ENCODE measurements at places on chromosomes 5 and 9.

DNA sequence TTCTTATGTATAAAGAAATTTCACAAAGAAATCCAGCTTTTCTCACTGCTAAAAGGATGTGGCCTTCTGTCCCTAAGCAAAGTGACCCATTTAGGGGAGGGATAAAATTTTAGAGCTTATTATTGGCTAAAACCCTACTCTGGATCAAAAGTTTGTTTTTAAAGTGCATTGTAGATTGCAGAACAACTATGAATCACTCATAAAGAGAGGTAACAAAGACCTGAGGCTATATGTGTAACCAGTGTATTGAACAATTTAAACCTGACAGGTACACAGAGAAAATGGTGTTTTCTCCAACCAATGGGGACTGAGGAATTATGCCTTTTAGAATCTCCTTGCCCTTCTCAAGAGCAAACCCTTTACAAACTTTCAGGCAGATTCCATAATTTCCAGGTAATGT is 86.6 kb downstream of the MUSK start:
- DNase-seq: no peak

- DNase-seq: no peak
Measured at GRCh38 chr5:172858990-172859811, 25.1 kb downstream of the ERGIC1 start.

DNA sequence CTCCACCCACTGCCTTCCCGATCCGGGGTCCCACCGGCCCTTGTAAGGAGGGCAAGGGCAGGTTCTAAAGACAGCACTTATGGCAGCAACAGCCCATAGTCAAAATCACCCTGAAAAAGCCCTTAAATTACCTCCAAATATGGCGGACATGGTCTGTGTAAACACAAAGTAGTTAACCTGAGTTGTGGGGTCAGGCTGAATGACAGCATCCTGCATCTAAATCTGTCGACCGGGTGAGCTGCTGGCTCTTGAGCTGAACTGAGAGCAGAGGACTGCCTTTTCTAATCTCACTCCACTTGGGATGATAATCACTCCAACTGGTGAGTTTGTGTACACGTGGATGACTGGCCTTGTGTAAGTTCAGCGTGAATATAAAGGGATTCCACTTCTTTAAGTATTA is 249.6 kb downstream of the DENND1A start:
- DNase-seq: no peak

GRCh38 chr9:93531374-93531773 is 45.0 kb upstream of the PHF2 start:
- DNase-seq: no peak

DNA sequence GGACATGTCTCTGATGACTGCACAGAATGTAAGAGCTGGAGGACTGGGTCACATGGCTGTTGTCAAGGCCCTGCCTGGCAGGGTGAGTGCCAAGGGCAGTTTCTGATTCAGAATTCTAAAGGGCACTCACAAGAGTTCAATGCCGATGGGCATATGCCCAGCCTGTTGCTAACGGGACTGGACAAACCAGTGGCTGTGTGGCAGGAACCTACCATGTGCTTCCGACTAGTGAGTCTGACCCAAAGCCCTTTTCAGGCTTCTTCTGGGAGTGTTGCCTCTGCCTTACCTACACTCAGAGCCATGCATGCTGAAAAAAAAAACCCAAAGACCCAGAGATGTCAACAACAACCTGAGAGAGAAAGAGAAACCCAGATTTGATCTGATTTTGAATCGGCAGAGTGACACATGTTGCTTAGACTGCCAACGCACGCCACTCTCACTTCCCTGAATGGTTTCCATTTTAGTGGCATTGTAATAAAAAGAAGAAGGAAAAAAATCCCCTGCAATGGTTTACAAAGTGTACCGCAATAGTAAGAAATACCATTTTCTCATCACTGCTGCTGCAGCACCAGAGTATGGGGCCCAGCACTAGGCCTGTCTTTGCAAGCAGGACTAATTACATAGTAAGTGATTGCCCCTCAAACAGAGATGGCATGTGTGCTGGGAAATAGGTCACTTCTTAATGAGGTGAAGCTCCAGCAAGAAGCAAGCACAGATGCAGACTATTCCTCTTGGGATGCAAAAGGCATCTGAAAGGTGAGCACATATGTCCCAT is 194.3 kb downstream of the PALM2AKAP2 start:
- DNase-seq: no peak

DNA sequence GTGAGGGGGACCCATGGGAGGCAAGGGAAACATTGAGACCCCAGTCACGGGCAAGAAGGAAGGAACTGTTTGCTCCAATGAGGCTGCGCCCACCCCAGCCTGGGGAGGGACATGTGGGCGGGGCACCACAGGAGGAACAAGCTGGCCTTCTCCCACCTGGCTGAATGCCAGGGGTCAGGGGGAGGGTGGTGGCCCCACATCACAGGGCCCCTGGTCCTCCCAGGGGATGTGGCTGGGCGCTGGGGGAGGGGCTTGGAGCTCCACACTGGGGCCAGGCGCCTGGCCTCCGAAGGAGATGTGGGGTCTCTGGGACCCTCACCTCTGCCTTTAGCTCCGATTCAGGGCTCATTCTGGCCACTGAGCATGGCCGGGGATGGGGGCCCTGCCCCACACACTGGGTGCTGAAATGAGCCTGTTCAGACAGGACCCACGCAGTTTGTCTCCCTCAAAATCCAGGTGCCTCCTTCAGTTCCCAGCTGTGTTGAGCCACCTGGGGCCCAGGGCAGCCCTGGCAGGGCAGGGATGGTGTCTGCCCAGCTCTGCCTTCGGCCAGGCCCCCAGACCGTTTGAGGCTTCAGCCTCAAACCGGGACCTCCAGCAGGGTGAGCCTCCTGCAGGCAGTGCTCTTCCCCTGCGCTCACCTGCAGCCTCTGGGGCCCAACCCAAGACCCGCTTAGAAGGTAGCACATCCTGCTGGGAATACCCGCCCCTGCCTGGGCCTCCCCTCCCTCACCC is 33.2 kb upstream of the NOTCH1 start:
- no peak for DNase-seq

GRCh38 chr9:107523539-107523938 is 34.0 kb upstream of the KLF4 start:
- DNase-seq: no peak

- DNase-seq: no peak
Measured at GRCh38 chr9:85536076-85536475, 205.7 kb downstream of the AGTPBP1 start.

DNA sequence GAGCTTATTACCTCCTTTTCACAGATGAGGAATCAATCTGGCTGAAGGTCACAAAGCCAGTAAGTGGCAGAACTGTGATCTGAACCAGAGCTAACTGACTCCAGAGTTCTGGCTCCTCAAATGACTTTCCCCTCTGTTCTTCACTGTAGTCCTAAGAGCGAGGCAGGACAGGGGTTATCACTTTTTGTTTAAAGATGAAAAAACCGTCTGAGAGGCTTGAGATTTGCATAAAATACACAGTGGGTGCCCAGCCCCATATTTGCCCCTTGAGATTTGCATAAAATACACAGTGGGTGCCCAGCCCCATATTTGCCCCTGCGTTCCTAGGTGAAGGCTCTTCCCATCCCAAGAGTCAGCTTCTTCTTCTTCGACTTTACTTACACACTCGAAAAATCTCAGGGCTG is 667 bp downstream of the FBXO10 start:
- DNase-seq: no peak

DNA sequence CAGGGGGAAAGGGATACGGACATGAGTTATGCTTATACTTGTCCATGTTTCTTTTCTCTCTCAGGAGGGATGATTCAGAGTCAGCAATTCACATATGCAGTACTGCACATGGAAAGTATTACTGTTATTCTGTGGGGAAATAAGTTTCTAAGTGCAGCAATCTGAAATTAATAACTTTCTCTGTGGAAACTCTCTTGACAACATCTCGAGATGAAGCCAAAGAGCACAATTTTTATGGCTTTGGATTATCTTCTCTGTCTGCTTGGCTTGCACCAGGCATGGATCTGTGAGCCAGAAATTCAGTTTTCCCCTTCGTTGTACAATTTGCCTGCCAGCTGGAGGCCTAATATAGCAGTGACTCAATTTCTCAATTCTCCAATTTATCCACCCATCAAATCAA is 2.5 kb upstream of the NDFIP1 start:
- no peak for DNase-seq

DNA sequence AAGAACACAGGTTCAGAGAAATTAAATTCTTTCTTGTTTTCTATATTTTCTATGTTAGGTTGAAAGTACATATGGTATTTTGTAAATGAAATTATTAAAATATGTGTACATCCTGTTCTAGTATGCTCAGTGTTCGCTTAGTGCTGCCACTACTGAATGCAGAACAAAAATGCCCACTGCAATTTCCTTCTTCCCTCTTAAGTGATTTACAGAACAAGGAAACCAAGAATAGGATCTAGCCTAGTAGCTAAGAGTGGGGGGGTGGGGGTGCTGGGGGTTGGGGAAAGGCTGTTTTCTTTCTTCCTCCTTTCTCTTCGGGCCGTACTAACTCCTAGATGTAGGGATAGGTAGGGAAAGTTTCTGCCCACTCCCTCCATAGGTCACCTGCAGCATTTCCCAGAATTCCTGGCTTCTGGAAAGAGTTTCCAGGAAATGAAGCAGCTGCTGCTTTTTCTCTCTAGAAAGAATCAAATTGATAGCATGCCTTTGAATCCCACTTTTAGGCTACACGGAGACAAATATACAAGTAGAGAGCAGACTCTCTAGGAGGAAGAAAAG is 15.7 kb downstream of the SPATA9 start:
- no peak for DNase-seq

DNA sequence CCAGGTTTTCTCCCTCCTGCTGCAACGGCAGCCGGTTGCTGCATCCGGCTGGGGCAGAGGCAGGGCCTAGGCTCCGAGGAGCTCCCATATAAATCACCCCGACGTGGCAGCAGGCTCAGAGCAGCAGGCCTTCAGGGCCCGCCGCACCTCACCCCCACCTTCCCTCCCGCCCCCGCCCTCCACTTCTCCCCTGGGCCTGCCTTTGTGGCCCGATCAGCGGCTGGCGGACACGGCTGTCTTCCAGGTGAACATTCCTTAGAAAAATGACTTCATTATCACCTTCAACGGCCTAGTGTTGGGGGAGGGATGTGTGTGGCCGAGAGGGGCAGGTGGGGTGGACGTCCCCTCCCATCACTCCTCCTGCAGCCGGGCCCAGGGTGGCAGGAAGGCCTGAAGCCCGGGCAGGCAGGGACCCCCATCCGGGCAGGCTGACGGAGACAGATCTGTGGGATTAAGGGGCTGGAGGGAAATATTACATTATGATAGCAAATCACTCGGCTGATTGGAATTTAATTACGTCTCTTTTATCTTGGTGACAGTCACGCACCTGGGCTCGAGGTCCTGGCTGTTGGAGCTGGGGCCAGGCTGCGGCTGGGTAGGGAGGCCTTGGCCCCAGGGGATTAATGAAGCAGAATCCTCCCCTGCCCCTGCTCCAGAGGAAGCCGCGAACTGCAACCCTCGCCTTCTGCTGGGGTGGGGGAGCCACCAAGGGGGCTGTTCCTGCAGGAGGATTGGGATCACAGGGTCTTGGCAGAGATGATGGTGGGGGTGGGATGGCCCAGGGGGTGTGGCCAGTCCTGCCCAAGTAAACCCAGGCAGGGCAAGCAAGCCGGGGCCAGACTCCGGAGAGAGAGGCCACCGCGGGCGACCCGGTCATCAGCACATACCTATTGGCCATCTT is 38.4 kb upstream of the RXRA start:
- no peak for DNase-seq

- DNase-seq: no peak
Measured at GRCh38 chr9:133855802-133856521, 117.8 kb upstream of the SARDH start.

- no peak for DNase-seq
Measured at GRCh38 chr5:16315501-16315900, 135.9 kb upstream of the MARCHF11 start.

DNA sequence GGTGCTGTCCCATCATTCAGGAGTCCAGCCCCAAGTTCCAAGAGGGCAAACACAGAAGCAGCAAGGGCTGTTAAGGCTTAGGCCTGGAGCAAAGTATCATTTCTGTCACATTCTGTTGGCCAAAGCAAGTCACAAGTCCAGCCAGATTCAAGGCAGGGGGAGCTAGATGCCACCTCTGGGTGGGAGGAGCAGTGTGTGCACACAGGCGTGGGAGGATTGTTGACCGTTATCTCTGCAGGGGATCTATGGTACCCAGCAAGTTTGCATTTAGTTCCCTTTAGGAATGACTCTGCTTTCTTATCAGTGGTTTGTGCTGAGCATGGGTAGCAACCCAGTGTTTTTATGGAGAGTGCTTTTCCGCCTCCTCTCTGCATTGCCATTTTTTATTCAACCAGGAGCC is 278.9 kb downstream of the NR3C1 start:
- no peak for DNase-seq

DNA sequence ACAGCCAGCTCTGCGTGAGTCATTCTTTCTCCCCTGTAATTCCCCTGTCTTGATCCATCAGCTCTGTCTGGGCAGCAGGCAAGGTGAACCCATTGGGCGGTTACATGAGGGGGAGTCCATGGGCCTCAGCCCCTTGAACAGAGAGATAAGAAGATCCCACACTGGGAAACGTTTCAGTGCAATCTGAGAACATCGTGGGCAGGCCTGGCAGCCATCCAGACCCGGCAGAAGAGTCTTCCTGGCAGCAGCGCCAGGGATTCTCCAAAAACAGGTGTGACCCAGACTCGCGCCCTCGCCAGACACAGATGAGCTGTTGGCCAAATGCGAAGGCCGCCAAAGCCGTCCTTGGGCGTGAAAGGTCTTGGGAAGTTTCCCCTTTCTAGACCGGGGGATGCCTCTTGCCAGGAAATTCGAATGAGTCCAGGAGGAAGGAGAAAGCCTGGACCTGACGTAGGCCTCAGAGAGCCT is 6.4 kb upstream of the SLC12A7 start:
- DNase-seq: no peak
